ENCODE measurements at places on chromosomes 4 and X.

DNA sequence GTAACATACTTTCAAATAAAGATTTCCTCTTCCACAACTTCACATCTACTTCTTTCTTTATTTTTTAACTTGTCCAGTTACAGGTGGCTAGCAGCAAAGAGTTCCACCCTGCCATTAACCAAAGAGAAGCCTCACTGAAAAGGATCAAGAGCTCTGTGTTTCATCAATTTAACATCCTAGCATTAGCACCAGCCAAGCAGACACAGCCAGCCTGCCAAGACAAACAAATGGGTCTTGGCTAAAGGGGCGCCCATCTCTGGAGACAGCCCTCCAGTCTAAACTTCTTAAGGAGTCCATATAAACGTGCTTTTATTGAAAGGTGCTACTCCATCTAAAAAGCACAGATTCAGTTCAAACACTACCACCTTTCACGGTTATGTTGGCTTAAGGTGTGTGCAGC, 105.3 kb downstream of the ADAMTS3 start:
- no peak for DNase-seq

DNA sequence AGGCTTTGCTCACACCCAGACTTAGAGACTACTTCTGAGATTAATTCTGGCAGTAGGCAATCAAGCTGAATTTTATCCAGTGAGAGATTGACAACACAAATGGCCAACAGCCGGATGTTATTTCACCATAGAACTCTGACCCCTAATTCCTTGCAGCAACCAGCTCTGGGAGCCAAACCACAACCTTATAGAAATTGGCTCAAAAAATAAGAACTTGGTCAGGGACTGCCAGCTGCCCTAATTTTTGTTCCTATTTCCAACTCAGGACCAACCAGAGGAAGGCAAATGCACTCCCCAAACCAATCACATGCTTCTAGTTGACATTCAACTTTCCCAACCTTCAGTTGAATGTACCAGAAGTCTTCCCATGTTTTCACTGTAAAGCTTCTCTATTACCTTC, 269.7 kb downstream of the HS3ST1 start:
- no peak for DNase-seq

DNA sequence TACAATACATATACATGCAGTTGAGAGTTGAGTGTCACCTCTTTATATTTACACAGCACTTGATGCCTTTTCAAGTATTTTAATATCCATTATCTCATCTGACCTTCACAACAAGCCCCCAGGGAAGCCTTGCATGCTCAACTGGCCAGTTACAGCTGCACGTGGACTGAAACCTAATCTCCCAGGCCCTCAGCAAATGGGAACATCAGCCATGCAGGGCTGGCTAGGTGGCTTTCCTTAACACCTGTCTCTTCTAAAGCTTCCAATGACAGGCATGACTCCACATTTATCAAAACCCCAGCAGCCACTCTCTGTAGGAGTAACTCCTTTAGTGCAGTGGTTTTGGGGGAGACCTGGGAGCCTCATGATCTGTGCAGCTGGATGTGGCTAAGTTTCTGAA, 56.4 kb downstream of the PHKA2 start:
- no peak for DNase-seq

DNA sequence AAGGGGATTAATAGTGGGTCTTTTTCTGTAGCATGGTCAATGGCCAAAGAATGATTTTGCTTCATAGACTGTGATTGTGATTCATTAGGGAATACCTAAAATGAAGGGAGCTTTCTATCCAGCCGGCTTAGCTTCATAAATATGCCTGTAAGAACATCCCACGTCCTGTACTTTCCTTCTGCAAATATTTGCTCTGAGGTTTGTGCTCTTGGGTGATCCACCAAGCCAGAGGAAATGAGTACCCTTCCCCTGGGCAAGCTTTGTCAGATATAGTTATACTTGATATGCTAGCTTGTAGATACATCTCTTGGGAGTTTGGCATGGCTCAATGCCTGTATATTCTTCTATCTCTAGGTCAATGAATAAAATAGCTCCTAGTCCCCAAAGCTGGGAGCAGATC, 28.2 kb upstream of the SPARCL1 start:
- no peak for DNase-seq

DNA sequence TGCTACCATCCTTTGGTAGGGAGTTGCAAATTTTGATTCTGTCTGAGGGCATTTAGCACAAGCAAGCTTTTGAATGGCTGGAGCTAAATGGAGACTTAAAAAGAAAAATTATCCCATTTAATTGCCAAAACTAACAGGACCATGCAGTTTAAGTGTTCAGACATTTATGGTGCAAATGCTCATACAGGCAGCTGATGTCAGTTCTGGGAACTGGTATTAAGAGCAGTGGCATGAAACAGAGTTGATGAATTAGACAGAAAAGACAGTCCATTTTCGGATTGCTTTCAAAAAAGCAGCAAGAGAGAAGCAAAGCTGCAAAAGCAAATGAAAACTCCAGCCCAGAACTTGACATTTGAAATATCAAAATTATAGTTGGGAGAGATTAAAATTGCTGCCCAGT, 1.3 kb downstream of the SCRG1 start:
- no peak for DNase-seq

DNA sequence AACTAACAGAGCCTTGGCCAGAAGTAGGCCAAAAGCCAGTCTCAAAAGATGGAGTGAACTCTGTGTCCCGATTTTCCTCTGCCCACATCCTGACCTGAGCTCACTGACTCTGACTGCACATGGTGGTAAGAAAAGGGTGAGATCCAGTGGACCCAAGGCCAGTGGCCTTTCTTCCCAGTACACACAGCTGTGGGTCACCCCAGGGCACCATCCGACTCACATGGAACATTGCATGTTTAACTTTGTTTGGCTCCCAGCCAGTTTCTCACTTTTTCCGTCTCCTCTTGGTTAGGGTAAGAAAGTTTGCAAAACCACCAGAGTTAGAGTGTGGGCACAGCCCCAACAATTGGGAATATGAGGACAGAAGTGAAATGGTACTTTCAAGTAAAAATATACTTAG, 69.8 kb downstream of the GAB1 start:
- DNase-seq = no peak

DNA sequence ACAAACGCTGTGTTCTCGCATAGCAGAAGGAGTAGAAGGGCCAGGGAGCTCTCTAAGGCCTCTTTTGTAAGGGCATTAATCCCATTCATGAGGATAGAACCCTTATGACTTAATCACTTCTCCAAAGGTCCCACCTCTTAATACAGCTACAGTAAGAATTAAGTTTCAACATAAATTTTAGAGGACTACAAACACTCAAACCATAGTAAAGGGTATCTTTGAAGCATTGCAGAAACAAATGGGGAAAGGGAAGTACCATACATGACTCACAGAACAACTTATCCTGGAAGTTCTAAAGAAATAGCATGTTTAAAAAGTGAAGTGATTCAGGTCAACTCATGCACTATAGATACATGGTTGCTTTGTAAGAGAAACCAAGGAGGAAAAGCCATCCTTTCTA, 680.8 kb downstream of the RPA4 start:
- no peak for DNase-seq

DNA sequence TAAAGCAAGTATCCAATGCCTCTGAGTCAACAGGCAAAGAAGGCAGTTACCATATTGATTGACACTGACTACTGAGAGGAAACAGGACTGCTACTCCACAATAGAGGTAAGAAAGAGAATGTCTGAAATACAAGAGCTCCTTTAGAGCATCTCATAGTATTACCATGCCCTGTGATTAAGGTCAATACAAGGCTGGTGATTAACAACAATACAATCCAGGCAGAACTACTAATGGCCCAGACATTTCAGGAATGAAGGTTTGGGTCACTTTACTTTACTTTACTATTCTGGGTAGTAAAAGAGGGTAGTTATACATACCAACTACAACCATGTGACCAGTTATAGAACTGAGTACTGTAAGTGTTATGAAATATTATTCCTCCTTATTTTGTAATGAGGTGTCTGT, 44.5 kb downstream of the BRWD3 start:
- no peak for DNase-seq

DNA sequence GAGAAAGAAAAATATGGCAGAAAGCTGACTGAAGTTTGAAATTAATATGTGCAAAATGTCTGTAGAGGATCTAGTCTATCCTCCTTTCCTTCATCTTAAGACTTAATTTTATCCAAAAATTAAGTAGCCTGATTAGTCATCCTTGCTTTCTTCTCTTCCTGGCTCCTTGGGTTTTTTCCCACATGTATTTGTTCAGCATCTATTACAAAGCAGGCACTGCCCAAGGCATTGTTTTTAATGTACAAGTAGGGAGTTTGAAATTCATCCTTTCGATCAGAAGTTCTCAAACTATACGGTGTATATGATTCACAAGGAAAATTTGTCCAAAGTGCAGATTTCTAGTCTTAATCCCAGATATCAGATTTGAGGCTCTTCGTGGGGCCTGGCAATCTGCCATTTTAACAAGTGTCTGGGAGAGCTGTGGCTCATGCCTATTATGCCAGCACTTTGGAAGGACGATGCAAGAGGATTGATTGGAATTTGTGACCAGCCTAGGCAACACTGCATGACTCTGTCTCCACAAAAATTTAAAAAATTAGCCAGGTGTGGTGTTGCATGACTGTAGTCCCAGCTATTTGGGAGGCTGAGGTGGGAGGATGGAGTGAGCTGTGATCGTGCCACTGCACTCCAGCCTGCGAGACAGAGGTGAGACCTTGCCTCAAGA, 19.4 kb upstream of the YTHDC1 start:
- no peak for DNase-seq

DNA sequence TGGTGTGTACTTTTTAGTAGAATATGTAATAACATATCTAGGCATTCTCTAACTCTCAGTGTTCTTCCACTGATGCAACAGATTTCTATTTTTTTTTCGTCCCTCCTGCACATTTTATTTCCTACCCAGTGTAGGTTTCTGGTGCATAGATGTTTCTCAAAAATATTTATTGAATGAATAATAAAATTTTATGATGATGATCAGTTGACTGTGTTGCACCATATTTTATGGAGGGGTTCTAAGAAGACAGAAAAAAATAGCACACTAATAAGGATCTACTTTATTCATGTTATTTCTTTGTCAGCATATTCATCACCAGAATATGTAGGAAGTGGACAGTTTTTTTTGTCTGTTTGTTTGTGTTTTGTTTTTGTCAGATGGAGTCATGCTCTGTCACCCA, 2529.3 kb downstream of the ARAP2 start:
- DNase-seq = no peak

DNA sequence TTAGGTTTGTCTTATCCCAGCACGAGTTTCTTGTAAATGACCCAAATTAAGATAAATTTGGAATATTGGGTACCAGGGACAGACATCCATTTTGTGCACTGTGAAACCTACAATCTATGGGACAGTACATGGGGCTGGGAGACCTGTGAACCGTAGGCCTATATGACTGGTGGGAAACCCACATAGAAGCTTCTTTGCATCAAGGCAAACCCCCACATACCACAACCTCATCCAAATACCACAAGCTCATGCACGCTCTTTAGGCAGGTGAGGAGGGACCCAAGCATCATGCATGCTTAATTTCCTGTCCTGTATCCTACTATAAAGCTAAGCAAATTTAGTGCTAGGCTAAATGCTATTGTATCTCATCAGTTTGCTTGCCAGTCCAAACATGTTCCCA, 47.8 kb downstream of the NIPAL1 start:
- DNase-seq = no peak

DNA sequence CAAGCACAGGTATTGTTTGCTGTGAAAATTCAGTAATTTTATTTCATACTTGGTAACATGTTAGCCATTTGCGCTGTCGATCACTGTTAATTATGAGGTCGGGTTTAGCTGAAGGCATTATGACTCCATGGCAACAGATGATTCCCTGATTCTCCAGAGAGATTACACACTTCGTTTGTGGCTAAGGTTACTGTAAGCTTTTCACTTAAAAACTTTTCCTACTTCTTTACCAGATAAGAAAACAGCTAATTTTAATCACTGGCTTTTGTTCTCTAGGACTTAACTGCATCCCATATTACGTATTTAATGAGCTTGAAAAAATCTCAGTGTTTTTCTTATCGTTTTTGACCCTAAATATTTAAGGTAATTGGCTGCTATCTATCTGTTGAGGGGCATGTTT, 2.1 kb downstream of the GSTCD start:
- DNase-seq = no peak

DNA sequence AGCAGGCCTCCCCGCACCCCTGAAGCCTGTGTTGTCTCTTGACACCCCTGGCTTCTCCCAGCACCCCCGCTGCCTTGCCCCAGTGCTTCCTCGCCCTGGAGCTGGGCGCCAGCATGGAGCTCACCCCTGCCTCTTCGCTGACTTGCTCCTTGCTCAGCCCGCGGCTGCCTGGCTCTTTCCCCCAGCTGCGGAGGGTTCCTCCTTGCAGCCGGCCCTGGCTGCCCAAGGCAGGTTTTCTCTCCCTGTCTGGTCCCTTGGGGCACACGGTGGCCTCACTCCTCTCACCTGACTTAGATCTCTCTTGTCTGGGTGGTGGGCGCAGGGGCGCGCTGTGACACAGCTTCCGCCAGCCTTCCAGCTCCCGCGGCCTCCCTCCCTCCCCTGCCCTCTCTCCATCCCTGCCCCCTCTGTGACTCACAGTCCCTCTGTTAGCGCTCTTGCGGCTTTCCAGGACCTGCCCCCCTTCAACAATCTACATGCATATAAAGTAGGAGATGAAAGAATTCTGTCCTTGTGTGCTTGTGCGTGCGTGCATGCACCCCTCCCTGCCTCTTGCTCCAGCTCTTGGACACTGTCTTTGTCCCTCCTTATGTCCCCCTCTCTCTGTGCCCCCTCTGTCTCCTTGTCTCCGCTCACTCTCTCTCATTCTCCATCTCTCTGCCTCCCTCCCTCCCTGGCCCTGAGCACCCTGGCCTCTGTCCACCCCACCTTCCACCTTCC, 2.2 kb downstream of the PLXNB3 start:
- DNase-seq = no peak

GRCh38 chr4:83139514-83140156, 25.1 kb upstream of the PLAC8 start:
- DNase-seq = no peak

- no peak for DNase-seq
Observed at GRCh38 chrX:78123190-78123589, 16.3 kb downstream of the TAF9B start.

GRCh38 chr4:142777045-142777743, 68.9 kb downstream of the INPP4B start:
- no peak for DNase-seq

- no peak for DNase-seq
Observed at GRCh38 chrX:71252221-71252620, 1.7 kb downstream of the ZMYM3 start.

GRCh38 chr4:158826882-158827281, 58.1 kb downstream of the FNIP2 start:
- no peak for DNase-seq

GRCh38 chr4:121764303-121764701, 662 bp downstream of the SMIM43 start:
- DNase-seq = no peak

- no peak for DNase-seq
Observed at GRCh38 chr4:175916626-175917351, 104.7 kb upstream of the GPM6A start.

- DNase-seq = no peak
Observed at GRCh38 chr4:142660728-142661127, 185.4 kb downstream of the INPP4B start.

- DNase-seq = no peak
Observed at GRCh38 chr4:116755051-116755450, 330.3 kb downstream of the TRAM1L1 start.

GRCh38 chr4:23973308-23973855, 83.5 kb upstream of the PPARGC1A start:
- no peak for DNase-seq
